Activated naive CD4-positive, alpha-beta T cell treated with Interleukin-2 at 50 U/mL for 16 hours (primary cell): ENCODE measurements at places on chromosomes 2 and 18.

DNA sequence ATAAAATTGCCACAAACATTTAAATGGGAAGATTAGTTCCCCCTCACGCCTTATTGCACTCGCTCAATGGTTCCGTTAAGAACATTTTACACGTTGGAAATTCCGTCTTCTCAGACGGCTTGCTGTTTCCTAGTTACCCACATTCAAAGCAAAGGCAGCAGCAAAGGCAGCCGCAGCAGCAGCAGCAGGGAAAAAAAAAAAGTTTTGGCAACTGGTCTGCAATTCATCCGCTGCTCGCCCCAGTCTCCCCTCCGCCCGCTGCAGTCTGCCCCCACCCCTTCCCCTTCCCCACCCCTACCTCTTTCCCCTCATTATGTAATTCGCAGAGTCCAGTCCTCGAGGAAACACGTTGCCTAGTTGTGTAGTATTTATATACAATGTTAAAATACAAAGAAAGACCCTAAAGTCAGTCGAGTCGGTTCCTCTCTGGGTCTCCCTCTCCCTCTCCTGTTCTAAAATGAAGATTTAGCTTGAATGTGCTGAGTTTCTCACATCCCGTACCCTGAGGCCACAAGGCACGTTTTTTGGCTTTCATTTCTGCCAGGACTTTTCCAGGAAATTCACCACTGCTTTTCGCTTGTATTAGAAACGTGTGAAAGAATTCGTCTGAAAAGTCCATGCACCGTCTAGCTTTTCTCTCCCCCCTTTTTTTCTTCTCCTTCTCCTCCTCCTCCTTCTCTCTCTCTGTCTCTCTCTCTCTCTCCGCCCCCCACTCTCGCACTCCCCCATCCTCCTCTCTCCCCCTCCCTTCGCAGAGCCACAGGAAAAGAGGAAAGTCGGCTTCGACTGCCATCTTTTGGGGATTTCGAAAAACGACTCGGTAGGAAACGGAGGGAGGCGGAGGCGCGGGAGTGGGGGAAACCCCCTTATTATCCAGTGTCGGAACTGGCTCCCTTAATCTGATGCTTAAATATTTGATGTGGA, 140.0 kb downstream of the MEIS1 start:
- no peak for DNase-seq

DNA sequence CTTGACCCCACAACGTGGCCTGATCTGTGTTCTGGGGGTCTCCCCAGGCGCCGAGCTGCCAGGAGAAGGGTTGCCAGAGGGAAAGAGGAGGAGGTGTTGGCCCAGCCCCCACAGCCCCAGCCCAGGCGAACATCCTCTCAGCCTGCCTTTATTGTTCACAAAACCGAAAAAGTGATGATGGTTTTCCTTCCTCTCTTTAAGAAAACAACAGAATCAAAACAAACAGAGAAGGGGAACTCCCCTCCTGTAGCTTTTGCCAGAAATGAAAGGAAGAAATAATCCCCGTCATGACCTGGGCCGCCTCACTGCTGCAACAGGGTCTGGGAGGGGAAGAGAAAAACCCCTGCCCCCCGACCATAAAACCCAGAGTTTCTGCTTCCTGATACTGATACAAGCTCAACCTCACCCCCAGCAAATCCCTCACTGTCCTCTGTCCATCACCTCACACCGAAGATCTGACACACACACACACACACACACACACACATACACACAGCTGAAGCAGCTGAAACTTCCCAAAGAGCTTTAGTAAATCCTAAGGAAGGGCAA, 52.0 kb downstream of the ZFP36L2 start:
- peak; percentile 82 for DNase-seq

DNA sequence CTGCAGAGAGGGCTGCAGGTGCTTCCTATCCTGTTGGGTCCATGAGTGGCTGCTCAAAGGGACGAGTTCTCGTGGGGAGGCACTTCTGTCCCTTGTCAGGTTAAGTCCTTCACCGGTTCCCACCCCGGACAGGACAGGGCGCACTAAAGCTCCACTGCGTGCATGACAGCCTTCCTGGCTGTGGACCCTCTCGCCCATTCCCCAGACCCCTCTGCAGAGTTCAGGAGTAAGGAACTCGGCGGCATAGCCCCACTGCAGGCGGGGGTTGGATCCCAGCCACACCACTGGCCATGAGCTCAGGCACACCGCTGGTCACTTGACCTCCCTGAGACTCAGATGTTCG, 147.5 kb upstream of the ID2 start:
- no peak for DNase-seq

DNA sequence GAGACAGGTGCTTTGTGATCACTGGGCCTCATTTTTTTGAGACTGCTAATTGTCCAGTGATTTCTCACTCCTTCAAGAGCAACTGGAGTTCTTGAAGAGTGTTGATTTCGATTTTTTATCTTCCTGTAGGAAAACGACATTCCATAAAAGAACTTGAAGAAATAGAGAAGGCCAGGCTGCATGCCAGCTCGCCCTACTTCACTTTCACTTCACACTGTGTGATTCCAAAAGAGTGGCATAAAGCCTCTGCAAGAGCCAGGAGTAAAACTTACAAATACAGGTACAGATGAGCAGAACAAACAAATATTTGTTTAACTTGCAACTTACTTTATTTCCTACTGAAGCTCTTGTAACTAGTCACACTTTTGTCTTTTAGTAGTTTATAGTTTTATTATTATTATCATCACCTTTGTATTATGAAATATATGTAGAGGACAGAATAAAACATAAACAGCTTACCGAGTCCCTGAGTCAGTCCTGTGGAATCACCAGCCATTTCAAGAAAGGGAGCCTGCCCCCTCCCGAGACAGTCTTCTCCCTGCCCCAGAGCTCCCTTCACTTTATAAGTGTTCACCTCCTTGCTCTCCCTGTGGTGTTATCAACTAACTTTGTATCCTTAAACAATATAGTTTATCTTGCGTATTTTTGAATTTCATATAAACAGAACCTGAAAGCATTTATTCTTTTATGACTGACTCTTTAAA, 8.7 kb downstream of the FAM228A start:
- DNase-seq: no peak

DNA sequence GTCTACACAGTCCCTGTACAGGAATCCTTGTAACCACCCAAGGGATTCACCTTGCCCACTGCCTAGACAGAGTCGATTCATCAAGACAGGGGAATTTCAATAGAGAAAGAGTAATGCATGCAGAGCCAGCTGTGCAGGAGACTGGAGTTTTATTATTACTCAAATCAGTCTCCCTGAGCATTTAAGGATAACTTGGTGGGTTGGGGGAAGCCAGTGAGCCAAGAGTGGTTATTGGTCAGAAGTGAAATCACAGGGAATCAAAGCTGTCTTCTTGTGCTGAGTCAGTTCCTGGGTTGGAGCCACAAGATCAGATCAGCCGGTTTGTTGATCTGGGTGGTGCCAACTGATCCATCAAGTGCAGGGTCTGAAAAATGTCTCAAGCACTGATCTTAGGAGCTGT, 17.8 kb upstream of the FAM98A start:
- DNase-seq: no peak

DNA sequence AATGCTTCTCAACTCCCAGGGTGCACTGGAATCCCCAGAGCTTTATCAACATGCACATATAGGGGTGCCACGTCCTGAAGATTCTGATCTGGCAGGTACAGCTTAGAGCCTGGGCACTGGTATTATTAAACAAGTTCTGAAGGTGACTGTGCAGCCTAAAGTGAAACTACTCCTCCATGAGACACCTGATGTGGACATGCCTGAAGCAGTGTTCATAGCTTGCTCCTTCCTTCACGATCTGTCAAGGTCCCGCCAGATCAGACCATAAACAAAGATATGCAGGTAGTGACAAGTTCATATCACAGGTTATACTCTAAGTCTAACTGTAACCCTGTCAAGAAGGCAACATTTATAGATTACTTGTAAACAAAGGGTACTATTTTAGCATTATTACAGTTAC, 65.3 kb upstream of the DNER start:
- DNase-seq: no peak

GRCh38 chr18:70636991-70637390, 348.1 kb downstream of the SOCS6 start:
- DNase-seq: no peak

- DNase-seq: no peak
Measured at GRCh38 chr18:48529796-48530195, 9.0 kb upstream of the CTIF start.

DNA sequence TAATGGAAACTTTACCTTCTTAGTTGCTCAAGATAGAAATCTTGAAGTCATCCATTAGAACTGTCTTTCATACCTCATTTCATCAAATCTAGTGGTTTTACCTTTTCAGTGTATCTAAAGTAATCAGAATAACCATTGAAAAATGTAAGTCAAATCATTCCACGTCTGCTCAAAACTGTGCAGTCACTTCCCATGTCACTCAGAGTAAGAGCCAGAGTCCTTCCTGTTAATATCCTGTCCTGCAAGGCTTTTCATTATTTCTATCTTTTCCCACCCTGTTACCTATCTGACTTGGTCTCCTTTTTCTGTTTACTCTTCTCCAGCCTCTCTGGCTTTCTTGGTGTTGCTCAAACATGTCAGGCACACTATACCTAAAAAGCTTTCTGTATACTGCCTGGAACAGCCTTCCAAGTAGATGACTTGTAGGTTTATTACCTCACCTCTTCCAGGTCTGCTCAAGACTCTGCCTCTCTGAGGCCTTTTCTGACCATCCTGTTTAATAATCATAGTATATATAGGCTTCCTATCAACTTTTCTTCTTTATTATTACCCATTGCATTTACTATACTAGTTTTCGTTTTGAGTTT, 3.4 kb downstream of the C2orf69 start:
- DNase-seq: no peak
